ENCODE measurements at places on chromosomes 1 and 21.

GRCh38 chr1:31793586-31794285 lies 22.1 kb downstream of the SPOCD1 start:
- DNase-seq = no peak

DNA sequence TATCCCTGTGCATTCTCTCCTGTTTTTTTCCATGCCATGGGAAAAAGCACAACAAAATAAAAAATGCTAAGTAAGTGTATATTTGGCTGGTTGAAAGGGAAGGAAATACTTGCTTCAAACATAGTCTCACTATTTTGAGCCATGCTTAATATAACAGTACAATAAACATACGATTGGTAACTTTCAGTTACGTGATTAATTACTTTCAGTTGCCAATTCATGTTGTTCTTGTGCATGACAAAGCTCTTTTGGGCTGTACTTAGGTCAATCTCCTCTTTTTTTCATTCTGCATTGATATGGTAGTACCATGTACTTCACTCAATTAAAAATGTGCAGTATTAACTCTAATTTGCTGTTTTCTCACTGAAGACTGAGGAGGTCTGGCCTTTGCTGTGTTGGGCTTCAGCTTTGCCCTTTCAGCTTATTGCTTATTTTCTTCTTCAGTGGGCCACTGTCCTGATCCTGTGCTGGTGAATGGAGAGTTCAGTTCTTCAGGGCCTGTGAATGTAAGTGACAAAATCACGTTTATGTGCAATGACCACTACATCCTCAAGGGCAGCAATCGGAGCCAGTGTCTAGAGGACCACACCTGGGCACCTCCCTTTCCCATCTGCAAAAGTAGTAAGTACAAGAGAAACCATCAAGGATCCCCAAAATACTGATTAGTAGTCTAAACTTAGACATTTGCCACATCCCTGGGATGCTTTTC lies 2.7 kb downstream of the C4BPB start:
- no peak for DNase-seq

GRCh38 chr1:218123968-218124367 lies 161.1 kb upstream of the RRP15 start:
- no peak for DNase-seq

DNA sequence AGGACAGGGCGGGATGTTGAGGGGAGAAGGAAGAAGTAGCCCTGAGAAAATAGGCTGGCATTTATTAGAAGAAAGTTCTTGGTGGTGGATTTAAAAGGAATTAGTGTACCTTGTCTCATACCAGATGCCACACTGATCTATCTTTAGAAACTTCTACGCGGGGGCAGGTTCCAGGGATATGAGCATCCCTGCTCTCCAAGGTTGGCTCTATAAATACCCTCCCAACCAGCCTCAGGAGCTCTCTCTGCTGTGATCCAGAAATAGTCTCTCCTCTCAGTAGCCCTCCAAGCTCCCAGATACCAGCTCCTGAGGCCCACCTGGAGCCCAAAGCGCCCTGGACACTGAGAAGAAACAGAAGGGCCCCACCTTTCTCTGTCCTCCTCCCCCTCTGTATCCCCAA lies 128.3 kb upstream of the TNR start:
- no peak for DNase-seq

- no peak for DNase-seq
These were observed 22.2 kb upstream of the ECE1 start for GRCh38 chr1:21312407-21312992.

DNA sequence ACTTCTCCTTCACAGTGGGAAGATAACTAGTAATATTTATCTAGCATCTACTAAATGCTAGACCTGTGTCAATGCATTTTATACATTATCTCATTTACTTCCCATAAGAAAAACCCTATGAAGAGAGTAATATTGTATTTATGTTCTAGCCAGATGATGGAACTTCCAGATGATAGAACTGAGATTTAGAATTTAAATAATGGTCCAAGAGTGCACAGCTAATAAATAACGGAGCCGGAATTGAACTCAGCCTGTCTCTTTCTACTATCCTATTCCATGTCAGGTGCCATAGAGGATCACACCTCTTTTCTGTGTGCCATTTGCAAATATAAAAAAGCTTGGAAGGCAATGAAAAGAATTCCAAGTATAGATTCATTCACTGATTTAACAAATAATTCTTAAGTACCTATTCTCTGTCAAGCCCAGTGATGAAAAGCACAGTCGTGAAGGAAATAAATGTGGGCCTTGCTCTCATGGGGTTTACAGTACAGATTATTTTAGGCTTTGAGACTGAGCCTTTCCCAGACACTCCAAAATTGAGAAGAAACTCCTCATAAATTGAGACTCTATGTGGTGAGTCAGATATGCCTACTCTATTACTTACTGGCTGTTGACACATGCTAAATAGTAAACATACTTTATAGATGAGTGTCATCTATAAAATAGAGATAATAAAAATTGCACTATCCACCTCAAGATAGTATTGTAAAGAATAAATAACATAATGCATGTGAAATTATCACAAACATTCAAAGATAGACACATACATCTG lies 378.0 kb upstream of the PRMT6 start:
- no peak for DNase-seq

- no peak for DNase-seq
These were observed 115.9 kb downstream of the OMA1 start for GRCh38 chr1:58430421-58431275.

DNA sequence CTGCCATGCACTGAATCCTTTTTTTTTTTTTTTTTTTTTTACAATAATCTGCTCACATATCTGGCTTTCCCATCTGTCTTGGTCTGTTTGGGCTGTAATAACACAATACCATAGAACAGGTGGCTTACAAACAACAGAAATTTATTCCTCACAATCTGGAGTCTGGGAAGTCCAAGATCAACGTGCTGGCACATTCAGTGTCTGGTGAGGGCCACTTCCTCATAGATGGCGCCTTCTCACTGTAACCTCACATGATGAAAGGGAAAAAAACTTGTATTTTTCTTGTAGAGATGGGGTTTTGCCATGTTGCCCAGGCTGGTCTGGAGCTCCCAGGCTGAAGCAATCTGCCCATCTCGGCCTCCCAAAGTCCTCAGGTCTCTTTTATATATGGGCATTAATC lies 13.0 kb upstream of the PARP1 start:
- no peak for DNase-seq

DNA sequence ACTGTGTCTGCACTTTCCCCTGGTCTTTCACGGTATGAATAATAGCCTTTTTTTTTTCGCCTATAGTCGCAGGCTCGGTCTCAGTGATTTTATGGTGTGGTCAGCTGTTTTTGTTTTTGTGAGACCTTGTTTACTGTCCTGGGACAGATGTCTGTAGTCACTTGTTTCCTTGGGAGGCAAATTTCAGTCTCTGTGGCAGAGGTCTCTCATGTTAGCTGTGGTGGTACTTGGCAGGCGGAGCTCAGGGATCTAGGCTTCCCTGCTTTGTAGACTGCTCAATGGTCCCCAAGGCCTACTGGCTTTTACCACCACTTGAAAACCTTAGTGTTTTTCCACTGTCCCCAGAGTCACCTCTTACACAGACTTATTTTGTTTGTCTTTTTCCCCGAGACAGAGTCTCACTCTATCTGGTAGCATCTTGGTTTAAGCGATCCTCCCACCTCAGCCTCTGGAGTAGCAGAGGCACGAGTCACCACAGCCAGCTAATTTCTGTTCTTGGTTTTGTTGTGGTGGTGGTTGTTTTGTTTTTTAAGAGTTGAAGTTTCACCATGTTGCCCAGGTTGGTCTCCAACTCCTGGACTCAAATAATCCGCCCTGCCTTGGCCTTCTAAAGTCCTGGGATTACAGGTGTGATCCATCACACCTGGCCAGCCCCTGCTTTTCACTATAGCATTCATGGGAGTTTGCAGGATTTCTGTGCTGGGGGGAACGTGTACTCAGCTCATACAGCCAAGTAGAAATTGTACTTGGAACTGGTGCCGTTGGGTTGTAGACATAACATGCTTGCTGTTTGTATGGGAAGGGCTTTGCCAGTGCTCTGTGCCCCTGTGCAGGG lies 10.3 kb downstream of the RNU1-2 start:
- no peak for DNase-seq

DNA sequence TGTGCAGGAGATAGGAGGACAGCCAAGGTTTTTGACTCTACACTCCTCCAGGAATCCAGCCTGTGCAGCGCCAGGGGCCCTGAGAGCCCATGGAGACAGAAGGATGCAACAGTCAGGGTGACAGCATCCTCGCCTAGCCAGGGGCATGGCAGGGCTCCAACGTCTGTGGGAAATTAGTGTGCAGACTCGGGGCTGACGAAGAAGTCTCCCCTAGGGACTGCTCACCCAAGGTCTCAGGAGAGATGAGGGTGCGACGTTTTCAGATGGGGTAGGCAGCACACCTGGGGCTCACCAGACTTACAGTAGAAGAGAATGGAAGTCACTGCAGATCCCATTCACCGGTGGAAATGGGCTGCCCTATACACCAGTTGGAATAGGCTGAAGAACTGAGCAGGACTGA lies 241.7 kb downstream of the SETD4 start:
- no peak for DNase-seq

DNA sequence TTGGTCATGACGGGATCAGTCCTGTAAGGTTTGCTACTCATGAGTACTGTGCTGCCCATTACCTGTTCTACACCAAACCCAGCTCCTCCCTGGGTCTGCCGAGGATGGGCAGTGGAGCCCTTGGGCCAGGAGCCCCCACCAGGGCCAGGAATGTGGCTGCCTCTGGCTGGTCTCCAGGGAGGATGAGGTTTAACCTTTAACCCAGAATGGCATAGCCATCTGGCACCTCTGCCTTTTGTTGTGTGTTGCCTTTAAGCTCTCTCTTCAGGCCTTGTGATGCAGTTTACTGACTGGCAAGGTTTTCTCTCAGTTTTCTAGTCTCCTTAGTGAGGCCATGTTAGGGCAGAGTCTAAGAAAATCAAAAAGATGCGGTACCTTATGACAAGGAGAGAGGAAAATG lies 38.6 kb downstream of the SIPA1L2 start:
- DNase-seq = no peak

DNA sequence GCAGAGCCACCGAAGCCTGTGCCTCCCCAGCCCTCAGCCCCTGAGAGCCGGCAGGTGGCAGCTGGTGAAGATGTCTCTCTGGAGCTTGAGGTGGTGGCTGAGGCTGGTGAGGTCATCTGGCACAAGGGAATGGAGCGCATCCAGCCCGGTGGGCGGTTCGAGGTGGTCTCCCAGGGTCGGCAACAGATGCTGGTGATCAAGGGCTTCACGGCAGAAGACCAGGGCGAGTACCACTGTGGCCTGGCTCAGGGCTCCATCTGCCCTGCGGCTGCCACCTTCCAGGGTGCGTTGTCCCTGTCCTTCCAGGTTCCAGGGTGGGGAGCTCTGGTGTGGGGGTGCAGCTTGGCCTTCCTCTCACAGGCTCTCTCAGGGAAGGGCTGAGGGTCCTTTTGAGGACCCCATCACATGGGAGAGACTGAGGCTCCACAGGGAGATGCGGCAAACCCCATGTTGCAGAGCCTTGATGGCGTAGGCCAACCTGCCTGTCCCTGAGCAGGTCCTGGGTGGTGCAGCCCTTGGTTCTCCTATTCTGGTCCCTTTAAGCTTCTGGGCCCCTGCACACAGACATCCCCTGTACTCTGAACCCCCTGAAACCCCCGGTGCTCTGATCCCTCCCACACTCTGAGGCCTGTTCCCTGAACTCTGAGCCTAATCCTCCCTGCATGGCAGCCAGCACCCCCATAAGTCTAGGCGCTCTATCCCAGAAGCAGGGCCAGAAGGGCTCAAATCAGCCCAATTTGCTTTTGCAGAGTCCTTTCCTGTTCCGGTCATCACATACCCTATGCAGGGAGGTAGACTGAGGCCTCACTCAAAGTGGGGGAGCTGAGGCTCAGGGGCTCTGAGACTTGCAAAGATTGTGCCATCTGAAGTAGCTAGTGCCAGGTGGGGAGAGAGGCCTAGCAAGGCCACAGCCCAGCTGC lies 88.5 kb downstream of the TRIM11 start:
- DNase-seq = no peak

- DNase-seq = no peak
These were observed 363.7 kb downstream of the MATN1 start for GRCh38 chr1:30359539-30360220.

DNA sequence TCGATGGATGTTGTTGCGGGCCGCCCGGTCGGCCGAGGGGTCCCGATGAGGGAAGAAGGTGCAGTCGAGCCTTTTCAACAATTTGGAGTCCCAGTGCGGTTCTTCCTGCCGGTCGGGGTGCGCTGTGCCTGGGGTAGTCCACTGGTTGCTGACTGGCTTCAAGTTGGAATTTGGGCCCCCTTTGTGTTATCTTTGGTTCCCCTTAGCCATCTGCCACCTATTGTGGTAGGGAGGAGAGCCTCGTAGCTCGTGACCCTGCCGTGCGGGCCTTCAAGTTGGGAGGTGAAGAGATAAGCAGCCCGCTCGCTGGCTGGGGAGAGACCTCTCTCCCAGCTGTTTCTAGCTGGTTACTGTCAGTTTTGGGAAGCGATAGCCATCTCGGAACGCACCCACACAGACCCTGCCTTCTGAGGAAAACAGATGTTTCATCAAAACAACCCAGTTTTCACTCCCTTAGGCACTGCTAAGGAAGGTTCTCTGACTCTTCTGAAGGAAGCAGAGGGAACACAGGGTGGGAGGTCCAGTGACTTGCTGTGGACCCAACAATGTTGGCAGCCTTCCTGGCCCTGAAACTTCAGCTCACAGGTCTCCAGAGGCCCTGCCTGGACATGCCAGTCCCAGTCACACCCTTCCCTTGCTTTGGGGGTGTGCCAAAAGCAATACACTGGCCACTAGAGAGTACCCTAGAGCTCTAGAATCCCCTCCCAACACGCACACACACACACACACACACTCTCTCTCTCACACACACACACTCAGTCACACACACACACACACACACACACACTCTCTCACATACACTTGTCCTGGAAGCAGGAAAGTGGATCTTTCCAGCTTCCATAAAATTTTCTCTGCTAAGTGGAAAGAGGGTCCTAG lies 1.0 kb downstream of the BTG2 start:
- peak; percentile 76 for DNase-seq

- DNase-seq = no peak
These were observed 18.8 kb downstream of the SLC41A1 start for GRCh38 chr1:205794011-205794730.

- no peak for DNase-seq
These were observed 12.4 kb upstream of the RCAN3 start for GRCh38 chr1:24490101-24490781.

- DNase-seq = no peak
These were observed 418.8 kb downstream of the DISC1 start for GRCh38 chr1:232045139-232045994.

DNA sequence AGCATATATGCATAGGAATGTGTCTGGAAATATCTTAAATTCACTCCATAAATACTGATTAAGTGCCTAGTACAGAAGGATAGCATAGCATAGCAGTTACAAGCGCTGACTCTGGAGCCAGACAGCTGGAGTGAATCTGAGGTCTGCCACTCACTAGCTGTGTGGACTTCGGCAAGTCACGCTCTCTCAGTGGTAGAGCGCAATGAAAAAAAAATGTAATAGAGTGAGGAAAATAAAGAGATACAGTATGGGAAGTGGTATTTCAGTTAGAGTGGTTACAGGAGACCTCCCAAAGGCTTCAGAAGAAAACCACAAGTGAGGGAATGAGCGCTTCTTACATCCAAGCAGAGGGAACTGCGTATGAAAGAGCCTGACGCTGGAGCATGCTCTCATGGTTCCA lies 338.9 kb upstream of the PRMT6 start:
- no peak for DNase-seq

- DNase-seq = no peak
These were observed 307.9 kb downstream of the COL11A1 start for GRCh38 chr1:102800406-102800805.

GRCh38 chr1:204383163-204383904 lies 23.6 kb upstream of the PLEKHA6 start:
- DNase-seq = no peak

All from hepatic stellate cell (primary cell).